NCI-H1930 (cell line): ENCODE measurements at places on chromosomes 2 and 18.

- DNase-seq: no peak
Observed at GRCh38 chr2:104772996-104773395, 80.9 kb upstream of the POU3F3 start.

GRCh38 chr2:100982431-100982861 is 19.6 kb upstream of the RPL31 start:
- no peak for DNase-seq

- no peak for DNase-seq
Observed at GRCh38 chr2:48218169-48218568, 311.8 kb upstream of the STON1 start.

DNA sequence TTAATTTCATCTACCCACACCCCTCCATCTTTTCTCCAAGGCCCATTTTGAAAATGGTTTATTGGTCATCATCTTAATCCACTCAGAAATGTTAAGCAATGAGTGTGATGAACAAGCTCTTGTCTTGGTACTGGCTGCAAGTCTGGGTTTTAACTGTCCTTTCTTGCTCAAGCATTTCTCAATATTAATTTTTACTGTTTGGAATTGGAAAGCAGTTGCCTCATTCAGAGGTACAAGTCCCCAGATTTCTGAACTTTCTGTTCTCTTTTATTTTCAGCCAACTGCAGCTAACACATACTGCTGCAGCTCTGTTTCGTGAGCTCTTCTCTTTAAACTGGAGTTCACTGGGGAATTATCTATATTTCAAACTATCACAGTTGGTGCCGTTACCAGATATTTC is 99.4 kb upstream of the TEX51 start:
- DNase-seq: no peak

DNA sequence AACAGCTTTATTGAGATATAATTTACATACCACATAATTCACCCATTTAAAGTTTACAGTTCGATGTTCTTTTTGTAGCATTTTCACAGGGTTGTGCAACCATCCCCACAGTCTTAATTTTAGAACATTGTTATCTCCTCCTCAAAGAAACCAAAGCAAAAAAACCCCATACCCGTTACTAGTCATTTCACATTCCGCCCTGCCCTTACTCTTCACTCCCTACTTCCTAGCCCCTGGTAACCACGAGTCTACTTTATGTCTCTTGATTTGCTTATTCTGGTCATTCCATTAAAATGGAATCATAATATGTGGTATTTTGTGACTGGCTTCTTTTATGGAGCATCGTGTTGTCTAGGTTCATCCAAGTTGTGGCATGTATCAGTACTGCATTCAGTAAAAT is 137.7 kb downstream of the TANC1 start:
- no peak for DNase-seq
